ENCODE measurements at places on chromosomes 12 and 14.

GRCh38 chr12:54360717-54361456, 3.4 kb downstream of the GPR84 start:
- peak; percentile 97 for DNase-seq

DNA sequence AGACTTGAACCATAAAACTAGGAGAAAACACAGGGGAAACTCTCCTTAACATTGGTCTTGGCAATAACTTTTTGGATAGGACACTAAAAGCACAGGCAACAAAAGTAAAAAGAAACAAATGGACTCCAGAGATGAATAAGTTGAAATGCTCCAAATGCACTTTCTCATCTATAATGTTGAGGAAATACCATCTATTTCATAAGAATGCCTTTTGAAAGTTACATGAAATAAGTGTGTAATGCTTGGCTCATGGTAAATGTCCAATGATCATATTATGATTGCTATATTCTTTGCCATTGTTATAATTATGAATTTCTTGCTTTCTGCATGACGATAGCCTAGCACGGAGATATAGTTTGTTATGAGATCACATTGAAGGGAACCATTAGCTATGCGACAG, 19.8 kb downstream of the PDE6H start:
- DNase-seq, result no peak

DNA sequence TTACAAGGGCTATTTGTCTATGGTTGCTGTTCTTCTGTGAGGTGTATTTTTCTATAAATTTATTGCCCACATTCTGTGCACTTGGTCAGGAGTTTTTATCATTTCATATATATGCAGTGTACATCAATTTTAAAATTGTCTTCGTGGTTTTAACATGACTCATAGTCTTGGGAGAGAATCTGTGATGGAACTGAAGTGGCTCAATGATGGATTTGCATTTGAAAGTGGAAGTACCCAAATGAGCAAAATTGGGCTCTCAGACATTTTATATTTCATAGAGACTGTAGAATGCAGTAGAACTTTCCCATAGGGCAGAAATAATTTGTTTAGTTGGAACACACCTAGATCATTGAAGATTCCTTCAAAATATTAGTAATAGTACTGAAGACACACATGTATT, 1.9 kb upstream of the SCFD1 start:
- DNase-seq, result no peak

DNA sequence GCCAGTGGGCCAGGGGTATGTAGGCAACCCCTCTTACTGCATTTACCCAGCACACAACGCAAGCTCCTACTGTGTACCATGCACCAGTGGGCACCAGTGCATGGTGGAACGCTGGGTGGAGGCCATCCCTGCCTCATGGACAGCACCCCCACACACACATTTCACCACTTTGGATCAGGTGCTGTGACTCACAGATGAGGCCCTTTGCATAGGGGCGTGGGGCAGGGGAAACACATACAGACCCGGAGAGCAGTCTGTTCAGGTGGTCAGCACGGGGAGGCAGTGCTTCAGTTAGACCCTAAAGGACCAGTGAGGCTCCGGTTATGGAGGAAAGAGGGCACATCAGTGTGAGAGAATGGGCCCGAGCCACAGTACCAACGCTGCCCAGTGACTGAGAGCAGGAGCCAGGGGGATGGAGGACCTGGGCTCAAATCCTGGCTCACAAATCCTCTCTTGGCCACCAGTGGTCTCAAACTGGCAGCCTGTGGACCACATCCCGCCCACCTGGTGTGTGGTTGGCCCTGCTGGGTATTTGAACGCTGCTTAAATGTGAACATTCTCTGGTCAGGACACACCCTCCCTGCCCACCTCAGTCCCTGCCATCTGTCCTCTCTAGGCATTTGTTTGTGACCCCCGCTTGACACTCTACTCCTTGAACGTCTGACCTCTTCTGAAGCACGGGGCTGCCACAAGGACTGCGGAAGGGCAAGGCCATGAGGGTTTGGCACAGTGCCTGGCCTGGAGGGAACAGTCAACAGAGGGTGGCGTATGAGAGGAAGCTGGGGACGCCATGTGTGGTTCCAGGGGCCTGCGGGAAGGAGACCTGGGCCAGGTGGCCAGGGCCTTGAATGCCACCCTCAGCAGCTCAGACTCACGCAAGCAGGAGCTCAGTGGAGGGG, 46.7 kb downstream of the FAM222A start:
- no peak for DNase-seq

- no peak for DNase-seq
Observed at GRCh38 chr14:43855556-43855955, 651.5 kb downstream of the FSCB start.

GRCh38 chr12:28378736-28379135, 188.5 kb downstream of the CCDC91 start:
- no peak for DNase-seq

- DNase-seq, result no peak
Observed at GRCh38 chr14:95562892-95563685, 28.2 kb downstream of the GLRX5 start.

- DNase-seq, result no peak
Observed at GRCh38 chr12:233615-233968, 19.6 kb upstream of the SLC6A12 start.
